ENCODE measurements at places on chromosomes 6 and 20.

- peak; percentile 48 for DNase-seq
These were observed 3.4 kb downstream of the CLPSL1 start for GRCh38 chr6:35784200-35784599.

DNA sequence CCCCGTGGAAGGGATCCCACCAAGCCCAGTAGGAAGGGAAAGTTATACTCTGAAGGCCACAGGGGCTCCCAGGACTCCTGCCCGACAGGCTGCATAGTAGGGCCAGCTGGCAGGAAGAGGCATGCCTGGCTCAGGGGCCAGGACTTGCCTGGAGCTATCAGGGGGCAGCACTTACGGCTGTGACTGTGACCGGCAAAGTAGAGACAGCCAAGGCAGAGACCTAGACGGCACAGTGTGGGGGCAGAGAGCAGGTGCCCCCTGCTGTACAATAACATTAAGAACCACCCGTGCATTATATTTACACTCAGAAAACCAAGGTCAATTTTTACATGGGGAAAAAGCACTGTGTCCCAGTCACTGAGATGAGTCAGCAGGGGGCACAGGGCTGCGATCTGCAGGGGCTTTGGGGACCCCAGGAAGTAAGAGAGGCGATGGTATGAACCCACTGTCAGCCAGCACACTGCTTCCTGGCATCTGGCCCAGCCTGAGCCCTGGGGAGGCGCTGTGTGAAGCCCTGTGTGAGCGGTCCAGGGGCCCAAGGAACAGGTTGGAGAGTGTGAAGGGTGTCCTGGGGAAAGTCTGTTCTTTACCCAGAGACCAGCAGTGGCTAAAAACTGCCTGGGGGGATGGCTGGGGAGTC is 9.9 kb downstream of the CCDC167 start:
- DNase-seq: no peak

- DNase-seq: peak; percentile 63
These were observed 37.6 kb upstream of the ANGPT4 start for GRCh38 chr20:953742-954141.

GRCh38 chr20:1426231-1426849 is 33.5 kb upstream of the FKBP1A start:
- no peak for DNase-seq

GRCh38 chr6:131519670-131520436 is 53.2 kb upstream of the ARG1 start:
- peak; percentile 52 for DNase-seq

GRCh38 chr6:27592481-27593199 is 119.7 kb upstream of the ZNF184 start:
- DNase-seq: peak; percentile 65

DNA sequence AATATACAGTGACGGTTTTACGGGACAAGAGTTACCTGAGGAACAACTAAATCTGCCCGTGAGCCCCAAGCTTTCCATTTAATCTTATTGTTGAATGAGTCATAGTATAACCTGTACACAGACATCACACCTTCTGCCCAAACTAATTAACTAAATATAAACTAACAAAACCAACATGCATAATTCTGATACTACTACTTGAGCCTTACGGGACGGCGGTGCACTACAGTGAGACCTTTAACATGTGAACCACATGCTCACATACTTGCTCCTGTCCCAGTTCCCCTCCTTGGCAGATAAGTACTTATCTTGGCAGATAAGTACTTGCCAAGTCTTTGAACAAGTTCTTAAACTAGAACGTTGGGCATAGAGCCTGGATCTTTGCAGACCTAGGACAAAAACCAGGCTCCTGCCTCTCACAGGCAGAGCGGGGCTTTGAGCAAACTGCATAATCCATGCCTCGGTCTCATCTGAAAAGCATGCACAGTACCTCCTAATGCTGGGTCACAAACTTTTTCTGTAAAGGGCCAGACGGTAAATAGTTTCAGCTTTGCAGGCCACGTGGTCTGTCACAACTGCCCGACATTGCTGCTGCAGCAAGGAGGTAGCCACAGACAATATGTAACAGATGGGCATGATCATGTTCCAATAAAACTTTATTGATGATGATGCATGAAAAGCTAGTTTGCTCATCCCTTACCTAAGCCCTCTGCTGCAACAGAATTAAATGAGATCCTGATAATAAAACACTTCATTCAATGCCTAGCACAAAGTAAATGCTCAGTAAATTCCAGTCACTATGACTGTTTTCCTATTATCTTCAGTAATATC is 23.0 kb downstream of the ZNF217 start:
- no peak for DNase-seq

DNA sequence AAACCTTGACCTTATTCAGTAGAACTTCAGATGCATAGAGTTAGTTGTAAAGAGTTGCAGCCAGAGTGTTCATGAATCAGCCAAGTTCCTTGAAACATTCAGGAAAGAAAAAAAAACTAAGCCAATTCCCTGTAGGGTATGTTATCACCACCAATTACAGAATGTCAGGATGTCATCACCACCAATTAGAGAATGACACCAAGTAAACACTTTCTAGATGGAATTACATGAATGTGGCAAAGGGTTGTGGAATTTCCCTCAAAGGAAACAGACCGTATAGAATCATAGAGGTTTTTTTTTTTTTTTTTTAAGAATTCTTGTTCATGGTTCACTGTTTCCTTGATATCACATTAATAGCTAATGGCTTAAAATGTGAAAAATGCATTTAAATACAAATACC is 472.1 kb upstream of the RNF217 start:
- no peak for DNase-seq

- peak; percentile 58 for DNase-seq
These were observed 2.0 kb downstream of the SOX4 start for GRCh38 chr6:21595285-21596144.

DNA sequence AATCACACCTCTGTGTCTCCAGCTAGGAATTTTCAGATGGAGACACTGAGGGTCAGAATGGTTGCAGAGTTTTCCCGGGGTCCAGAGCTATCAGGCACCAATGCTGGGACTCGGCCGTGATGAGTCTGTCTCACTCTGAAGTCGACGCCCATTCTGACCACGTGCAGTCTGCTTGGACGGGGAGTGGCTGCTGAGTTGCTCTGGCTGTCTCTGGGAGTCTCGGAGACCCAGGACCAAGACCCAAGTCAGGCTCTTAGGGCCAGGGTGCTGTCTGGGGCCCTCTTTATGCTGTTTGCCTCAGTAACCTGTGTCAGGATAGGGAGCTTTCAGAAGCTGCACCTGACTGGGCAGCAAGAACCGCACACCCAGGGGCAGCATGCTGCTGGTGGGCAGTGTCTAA is 4.6 kb downstream of the IP6K3 start:
- DNase-seq: no peak

- no peak for DNase-seq
These were observed 72.2 kb downstream of the UST start for GRCh38 chr6:148818939-148819575.

DNA sequence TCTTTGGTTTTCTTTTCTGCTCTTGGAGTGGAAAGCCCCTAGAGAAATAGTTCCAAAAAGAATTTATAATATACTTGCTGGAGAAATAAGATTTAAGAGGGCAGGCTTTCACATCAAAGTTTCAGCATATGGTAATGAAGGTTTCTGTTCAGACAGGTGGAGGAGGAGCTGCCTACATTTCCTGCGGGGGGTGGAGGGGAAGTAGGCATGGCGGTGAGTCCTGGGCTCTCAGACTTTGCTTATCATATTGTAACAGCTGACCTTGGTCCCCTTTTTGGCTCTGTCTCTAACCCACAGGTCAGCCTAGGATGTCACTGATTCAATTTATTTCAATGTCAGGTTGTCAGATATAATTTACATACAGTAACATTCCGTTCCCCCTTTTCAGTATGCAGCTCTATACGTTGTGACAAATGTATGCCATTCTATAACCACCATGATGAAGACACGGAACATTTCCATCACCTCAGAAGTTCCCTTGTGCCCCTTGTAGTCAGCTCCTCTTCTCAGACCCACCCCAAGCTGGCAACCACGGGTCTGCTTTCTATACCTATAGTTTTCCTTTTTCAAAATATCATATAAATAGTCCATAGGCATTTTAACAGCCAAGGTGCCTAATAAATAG is 77.6 kb upstream of the GGTLC1 start:
- no peak for DNase-seq

GRCh38 chr6:92806254-92806653 is 613.1 kb downstream of the EPHA7 start:
- DNase-seq: no peak

GRCh38 chr6:41733707-41734665 is 1.4 kb downstream of the TFEB start:
- peak; percentile 82 for DNase-seq

GRCh38 chr6:168192901-168193815 is 114.1 kb upstream of the FRMD1 start:
- DNase-seq: no peak

DNA sequence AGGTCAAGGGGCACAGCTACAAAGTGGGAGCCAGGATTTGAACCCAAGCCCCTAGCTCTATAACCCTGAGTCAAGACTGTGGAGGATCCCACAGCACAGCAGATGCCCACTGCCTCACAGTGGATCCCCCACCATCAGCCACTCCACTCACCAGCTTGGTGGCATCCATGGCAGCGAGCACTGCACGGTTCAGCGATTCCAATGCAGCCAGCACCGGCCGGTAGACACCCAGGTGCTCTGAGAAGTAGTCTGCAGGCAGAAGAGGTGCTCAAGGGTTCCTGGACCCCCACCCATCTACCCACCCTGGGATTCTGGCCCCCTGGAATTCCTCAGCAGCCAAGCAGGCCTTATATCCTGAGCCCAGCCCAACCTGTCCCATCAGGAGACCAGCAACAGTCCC is 2.5 kb downstream of the ACTL10 start:
- DNase-seq: no peak

DNA sequence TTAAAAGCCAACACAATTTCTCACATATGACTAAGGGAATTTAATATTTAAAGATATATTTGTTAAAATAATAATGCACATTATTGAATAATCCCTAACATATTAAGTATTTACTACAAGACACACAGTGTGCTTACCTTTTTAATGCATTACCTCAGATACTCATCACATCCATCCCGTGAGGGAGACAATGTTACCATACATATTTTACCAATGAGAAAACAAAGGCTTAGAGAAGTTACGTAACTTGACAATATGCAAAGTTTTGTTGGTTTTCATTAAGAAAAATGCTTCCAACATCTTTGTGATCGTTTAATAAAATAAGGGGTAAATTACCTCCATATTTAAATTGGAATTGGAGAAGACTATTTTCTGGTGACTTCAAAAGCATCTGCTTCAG is 4.3 kb downstream of the IFNGR1 start:
- no peak for DNase-seq

GRCh38 chr20:60467771-60468170 is 509.5 kb downstream of the CDH26 start:
- DNase-seq: no peak

DNA sequence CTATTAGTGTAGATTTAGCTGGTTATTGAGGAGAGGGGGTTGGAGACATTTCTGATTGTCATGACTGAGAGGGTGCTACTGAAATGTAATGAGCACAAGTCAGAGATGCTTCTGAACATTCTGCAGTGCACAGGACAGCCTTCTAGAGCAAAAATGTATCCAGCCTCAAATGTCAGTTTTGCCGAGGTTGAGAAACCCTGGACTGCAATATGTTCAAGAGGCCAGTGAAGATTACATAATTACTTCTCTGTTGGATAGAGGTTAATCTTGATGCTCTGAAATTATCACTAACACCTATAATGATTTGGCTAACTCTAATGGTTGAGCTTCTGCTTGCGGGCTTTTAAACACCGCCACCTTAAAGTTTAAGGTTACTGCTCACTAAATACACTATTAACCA is 3.4 kb upstream of the DUSP22 start:
- no peak for DNase-seq

DNA sequence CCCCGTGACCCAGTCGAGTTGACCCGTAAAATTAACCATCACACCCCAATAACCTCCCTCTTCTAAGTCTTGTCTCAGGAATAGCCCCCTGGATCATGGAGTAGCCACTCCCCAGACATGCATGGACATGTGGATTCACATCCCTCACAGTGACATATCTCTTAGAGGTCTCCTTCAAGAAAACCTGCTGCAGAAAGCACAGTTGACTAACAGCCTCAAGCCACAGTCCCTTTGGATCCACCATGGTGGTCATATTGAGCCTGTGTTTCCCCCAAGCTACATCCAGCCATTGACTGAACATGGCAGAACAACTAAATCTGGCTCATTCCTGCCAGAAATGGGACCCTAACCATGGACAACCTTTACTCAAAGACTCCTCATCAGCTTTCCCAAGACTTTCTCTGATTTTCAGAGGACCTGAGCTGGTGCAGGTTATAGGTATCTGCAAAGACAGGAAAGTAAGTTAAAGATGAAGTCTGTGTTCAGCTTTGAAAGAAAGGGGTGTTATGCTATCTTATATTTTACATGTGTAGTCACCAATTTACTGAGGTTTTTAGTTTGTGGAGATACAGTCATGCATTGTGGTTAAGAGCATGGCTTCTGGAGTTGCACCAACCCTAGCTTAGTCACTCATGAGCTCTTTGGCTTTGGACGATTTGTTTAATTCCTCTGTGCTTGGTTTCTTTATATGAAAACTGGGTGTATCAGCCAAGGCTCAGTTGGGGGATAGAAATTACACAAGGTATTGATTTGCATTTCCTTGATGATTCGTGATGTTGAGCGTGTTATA is 219.1 kb downstream of the MYLK4 start:
- DNase-seq: no peak

- no peak for DNase-seq
These were observed 31.8 kb downstream of the MDN1 start for GRCh38 chr6:89787660-89788328.

GRCh38 chr6:23559587-23560343 is 566.2 kb upstream of the NRSN1 start:
- no peak for DNase-seq

- DNase-seq: no peak
These were observed 48.9 kb downstream of the ATXN1 start for GRCh38 chr6:16712255-16712930.

DNA sequence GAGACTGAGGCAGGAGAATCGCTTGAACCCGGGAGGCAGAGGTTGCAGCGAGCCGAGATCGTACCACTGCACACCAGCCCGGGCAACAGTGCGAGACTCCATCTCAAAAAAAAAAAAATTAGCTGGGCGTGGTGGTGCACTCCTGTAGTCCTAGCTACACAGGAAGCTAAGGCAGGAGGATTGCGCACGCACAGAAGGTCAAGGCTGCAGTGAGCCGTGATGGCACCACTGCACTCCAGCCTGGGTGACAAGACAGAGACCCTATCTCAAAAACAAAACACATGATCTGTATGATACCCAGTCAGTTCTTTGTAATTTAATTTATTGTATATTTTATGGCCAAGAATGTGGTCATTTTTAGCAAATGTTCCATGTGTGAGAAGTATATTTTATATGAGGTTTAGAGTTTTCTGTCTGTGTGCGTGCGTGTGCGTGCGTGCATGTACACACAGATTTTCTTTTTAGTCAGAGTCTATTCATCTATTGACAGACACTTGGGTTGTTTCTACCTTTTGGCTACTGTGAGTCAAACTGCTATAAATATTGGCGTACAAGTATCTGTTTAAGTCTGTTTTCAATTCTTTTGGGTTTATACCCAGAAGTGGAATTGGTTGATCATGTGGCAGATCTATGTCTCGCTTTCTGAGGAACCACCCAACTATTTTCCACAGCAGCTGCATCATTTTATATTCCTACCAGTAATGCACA is 22.2 kb upstream of the MYL9 start:
- no peak for DNase-seq

- DNase-seq: no peak
These were observed 339.2 kb upstream of the JAG1 start for GRCh38 chr20:11012975-11013374.

- DNase-seq: no peak
These were observed 529.6 kb upstream of the FLRT3 start for GRCh38 chr20:14866841-14867514.

- no peak for DNase-seq
These were observed 86.7 kb downstream of the TASP1 start for GRCh38 chr20:13552061-13552460.

- peak; percentile 82 for DNase-seq
These were observed 11.1 kb downstream of the MTHFD1L start for GRCh38 chr6:150876598-150876997.

Data from T47D (cell line).